ENCODE measurements at places on chromosomes 1 and 21.

- DNase-seq, result no peak
Measured at GRCh38 chr1:1624443-1625403, 7.2 kb upstream of the MMP23B start.

DNA sequence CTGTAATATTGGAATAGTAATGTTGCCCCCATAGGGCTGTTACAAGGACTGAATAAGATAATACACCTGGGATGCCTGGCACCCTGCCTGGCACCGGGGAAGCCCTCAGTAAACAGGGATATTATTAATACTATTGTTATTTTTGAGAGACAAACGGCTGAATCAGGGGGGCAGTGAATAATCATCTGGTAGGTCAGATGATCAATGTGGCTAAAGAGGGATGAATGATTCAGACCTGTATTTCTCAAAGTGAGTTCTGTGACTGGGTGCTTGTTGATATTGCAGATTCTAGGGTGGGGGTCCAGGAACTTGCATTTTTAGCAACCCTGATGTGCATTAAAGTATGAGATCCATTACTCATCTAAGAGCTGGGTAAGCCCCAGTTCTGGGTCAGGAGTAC, 46.2 kb upstream of the BCL10 start:
- no peak for DNase-seq

DNA sequence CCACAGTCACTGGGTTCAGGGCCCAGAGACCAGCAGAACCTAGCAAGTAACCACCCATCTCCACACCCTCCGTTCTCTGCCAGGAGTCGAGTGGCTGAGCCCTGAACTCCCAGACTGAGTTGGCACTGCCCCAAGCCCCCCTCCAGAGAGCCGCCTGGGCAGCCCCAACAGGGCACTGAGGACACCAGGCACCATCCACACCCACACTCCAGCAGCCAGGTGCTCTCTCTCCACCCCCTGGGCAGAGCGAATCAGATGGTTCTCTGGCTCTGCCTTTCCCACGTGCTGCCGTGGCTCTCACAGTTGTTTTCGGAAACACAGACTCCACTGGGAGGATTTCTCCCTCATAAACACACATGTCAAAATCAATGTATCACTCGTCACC, 13.6 kb downstream of the WDR4 start:
- DNase-seq, result peak; percentile 66

DNA sequence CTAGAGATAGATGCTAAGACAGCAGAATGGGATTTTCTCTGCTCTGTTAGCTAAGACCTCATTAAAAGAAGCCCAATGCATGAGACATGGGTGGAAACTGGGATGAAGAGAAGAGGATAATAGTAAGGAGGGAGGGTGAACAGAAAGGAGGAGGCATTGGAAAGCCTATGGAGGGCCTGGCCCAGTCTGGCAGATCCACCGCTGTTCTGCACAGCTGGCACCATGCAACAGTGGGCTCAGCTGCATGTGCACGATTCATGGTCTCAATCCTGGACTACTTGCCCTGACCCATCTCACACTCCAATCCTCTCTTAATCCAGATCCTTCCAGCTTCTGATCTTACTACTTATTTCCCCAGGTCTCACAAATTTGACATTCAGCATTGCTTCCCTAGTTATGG, 2.2 kb downstream of the PHC2 start:
- DNase-seq, result no peak

DNA sequence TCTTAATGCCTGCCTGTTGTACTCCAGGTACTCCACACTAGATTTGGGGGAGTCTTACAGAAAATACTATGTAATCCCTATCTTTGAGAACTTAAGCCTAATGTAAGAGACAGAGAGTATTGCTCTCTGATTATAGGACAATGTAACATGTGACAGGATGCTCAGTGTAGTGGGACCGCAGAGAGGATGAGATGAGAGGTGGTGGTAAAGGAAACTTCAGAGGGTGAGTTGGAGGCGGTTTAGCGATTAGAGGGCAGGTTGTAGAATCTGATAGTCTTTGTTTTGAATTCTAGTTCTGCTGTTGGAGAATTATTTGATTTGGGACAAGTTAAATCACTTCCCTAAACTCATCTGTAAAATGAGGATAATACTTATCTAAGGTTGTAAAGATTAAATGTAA, 5.4 kb downstream of the SOAT1 start:
- DNase-seq, result no peak

GRCh38 chr1:172497230-172497629, 35.7 kb upstream of the SUCO start:
- no peak for DNase-seq

GRCh38 chr1:235090406-235091069, 38.1 kb downstream of the TOMM20 start:
- DNase-seq, result no peak

- DNase-seq, result no peak
Measured at GRCh38 chr1:240658312-240658960, 46.5 kb upstream of the GREM2 start.

DNA sequence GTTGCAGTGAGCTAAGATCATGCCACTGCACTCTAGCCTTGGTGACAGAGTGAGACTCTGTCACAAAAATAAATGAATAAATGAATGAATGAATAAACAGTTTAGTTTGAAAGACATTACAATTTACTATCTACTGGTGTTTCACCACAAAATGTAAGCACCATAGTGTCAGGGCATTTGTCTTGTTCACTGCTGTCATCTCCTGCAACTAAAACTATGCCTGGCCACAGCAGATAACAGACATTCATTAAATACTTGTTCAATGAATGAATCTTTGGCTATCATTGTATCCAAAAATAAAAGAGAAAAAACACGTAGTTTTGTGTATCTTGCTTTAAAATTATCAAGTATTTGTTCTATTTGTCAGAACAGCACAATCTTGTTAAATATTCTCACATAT, 32.5 kb downstream of the SASS6 start:
- no peak for DNase-seq

DNA sequence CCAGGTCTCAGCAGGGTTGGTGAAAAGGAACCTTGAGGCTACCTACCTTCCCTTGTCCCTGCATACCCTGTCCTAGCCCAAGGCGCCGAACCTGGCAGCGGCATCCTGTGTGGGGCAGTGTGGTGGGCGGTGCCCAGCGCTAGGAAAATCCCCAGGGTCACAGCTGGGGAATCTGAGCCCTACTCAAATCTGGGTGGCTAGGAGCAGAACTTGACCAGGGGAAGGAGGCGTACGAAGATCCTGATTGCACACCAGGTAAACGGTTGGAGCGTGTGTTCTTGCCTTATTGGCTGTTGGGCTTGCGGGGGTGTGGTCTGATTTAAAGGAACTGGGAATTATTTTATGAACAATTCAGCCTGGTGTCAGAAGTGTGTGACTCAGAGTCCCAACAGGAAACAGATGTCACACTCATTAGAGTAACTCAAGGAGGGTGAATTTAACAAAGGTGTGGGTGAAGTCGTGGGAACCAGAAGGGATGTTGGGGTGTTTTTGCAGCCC, 118.6 kb downstream of the LRIG2 start:
- no peak for DNase-seq

- DNase-seq, result no peak
Measured at GRCh38 chr1:61282387-61282786, 200.0 kb downstream of the NFIA start.

- peak; percentile 53 for DNase-seq
Measured at GRCh38 chr1:2311184-2312032, 79.9 kb downstream of the MORN1 start.

- DNase-seq, result no peak
Measured at GRCh38 chr1:185033686-185034085, 11.7 kb upstream of the RNF2 start.

- no peak for DNase-seq
Measured at GRCh38 chr21:43585924-43586413, 73.3 kb downstream of the HSF2BP start.

DNA sequence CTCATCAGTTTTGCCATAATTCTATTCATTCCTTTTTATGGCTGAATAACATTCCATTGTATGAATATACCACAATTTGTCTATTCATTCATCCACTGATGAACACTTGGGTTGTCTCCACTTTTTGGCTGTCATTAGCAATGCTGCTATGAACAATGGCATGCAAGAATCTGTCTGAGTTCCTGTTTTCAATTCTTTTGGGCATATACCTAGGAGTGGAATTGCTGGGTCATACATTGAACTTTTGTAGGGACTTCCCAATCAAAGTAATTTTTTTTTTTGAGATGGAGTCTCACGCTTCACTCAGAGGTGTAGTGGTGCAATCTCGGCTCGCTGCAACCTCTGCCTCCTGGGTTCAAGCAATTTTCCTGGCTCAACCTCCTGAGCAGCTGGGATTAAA, 34.9 kb downstream of the AADACL4 start:
- DNase-seq, result no peak

DNA sequence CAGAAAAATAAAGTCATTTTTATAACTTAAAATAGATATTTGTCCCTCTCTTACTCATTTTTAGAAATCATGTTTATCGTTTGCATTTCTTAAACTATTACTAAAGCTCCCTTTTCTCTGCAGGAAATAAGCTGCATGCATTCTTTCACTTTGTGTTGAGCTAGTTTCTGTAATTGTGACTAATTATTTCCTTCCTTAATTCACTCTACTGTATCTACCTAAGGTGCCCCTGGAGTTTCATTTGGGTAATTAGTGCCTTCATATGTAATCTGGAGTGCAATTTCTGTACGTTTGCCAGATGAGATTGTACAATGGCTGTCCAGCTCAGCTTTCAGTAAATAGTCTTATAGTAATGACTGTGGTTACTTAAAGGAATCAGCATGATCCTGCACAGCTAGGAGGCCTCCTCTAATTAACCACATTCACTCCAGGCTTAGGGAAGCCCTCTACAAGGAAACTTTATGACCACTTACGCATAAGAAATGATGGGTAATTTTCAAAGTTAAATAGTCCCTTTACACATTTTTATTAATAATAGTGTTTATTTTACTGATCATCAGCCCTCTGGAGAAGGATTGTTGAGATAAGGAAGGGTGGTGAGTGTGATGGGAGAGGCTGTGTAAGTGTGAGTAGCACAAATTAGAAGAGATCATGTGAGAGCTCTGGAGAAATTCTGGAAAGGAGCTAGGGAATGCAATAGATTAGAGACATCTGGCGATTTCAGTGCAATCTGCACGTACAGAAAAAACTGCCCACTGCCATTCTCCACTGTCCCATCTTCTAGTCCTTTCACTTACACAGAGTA, 86.8 kb downstream of the LRRC8C start:
- peak; percentile 52 for DNase-seq

GRCh38 chr1:85554630-85555327, 25.8 kb upstream of the CCN1 start:
- no peak for DNase-seq

DNA sequence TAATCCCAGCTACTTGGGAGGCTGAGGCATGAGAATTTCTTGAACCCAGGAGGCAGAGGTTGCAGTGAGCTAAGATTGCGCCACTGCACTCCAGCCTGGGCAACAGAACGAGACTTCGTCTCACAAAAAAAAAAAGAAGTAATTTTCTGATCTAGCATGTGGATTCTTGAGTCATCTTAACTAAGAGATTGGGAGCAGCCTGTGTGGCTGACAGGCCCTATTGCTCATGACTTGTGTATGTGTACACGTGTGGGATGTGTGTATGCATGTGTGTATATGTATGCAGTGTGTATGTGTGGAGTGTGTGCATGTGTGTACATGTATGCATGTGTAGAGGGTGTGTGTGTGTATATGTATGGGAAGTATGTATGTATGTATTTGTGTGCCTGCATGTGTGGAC, 29.5 kb downstream of the DOP1B start:
- no peak for DNase-seq

GRCh38 chr1:235864931-235865525, 1.7 kb downstream of the LYST start:
- DNase-seq, result peak; percentile 48

DNA sequence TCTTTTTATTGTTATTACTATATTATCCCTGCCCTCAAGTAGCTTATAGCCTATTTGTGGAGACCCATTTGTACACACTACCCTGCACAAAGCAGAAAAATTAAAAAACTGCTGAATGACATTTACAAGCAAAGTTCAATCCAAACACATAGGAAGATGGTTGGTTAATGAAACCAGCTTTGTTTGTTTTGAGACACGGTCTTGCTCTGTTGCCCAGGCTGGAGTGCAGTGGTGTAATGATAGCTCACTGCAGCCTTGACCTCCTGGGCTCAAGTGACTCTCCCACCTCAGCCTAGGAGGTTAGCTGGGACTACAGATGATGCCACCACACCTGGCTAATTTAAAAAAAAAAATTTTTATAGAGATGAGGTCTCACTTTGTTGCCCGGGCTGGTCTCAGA, 31.6 kb downstream of the TGFB2 start:
- no peak for DNase-seq

DNA sequence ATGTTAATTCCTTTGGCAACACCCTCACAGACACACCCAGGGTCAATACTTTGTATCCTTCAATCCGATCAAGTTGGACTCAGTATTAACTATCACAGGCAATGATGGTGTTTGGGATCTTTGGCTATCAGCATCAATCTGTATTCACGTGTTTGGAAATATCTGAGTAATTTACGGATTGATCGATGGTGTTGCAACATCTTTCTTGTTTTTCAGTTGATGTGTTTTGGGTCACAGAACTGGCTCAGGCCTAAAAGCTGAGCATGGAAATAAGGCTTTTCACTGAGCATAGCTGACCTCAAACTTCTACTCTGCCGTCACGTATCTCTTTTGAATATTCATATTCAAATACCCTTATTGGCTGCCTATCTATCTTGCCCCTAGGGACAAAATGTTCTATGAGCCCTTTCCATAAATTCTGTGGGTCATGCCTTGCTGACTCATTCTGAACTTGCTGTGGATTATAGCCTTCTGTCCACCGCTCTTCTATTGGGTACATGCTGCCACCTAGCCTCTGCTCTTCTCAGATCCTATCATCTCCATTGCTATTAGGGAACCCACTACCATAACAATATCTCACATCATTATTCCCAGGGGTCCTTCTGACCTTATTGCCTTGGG, 156.0 kb downstream of the PDE4B start:
- peak; percentile 46 for DNase-seq

- DNase-seq, result no peak
Measured at GRCh38 chr1:202365092-202365815, 16.8 kb downstream of the PPP1R12B start.

GRCh38 chr1:31101147-31101502, 35.6 kb upstream of the PUM1 start:
- peak; percentile 12 for DNase-seq

DNA sequence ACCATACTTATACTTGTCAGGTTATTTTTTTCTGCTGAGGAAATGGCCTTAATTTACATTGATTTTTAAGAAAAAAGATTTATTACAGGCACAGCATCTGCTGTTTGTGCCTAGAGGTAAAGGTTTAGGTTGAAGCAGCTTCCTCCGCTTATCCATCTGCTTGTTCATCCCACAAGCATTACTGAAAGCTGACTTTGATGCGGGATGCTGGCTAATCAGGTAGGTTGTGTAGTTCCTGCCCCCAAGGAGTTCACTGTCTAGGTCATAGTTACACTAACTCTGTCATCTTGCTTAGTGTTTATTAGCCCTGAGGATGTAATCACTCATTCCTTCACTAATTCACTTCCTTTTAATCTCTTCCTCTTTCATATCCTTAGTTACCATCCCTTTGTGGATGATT, 377.7 kb upstream of the KAZN start:
- DNase-seq, result no peak

GRCh38 chr1:243902100-243902499, 52.1 kb upstream of the AKT3 start:
- no peak for DNase-seq

- DNase-seq, result no peak
Measured at GRCh38 chr1:162913345-162913744, 52.4 kb upstream of the CCDC190 start.

GRCh38 chr1:63612564-63612963, 19.4 kb downstream of the PGM1 start:
- no peak for DNase-seq

All from NCI-H1417 (cell line).